ENCODE measurements at places on chromosomes 4 and X. TPM values are rescaled to one million over a fixed set of nuclear protein-coding genes. Genes with fewer than 3 reads are reported as not detected.

DNA sequence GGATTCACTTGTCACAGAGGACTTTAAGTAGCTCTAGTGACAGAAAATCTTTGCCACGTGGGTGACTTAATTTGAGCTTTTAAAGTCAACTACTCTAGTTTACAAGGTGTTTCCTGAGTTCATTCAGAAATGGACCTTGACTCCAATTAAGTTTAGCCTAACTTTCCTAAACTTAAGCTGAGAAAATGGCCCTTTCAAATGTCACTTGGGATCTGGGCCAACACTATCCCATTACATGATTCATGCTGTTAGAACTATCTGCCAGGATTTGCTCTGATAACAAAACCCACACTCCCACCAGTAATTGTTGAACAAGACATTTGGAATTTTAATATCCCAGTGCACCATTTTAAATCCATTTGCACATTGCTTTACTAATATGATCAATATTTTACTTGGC lies 40.8 kb downstream of the C4orf46 start:
- H3K27me3 ChIP-seq, result no peaks in the 10 kb centered on the region
- no peak overlapping the region for H3K27ac ChIP-seq
- peak; percentile 4 for DNase-seq
- H3K36me3 ChIP-seq, result no peaks in the 10 kb centered on the region
- no peaks in the 10 kb centered on the region for H3K4me1 ChIP-seq

DNA sequence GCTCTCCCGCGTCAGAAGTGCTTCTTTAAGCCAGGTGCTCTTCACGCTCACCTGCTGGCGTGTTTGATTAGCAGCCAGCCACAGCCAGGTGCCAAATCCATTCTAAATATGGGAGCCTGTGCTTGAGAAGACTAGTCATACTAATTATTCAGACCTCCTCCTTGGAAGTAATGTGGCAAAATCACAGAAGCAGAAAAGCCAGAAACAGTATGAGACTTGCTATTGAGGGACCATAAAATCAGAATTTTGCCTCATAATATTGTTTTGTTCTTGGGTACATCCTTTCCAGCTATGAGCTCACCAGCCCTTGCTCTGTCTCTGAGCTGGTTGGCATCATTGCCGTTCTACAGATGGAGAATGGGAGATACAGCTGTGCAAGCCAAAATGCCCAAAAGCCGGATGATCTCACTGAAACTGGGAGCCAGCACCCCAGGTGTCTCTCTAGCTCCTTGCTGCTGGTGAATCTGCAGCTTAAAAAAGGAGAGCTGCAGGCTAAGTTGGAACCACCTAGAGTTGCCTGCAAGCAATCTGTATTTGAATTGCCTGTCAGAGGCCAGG lies 205.4 kb downstream of the SHROOM3 start:
- no peaks in the 10 kb centered on the region for H3K4me1 ChIP-seq
- DNase-seq, result no peak
- H3K4me3 ChIP-seq, result no peak overlapping the region
- no peaks in the 10 kb centered on the region for H3K36me3 ChIP-seq

DNA sequence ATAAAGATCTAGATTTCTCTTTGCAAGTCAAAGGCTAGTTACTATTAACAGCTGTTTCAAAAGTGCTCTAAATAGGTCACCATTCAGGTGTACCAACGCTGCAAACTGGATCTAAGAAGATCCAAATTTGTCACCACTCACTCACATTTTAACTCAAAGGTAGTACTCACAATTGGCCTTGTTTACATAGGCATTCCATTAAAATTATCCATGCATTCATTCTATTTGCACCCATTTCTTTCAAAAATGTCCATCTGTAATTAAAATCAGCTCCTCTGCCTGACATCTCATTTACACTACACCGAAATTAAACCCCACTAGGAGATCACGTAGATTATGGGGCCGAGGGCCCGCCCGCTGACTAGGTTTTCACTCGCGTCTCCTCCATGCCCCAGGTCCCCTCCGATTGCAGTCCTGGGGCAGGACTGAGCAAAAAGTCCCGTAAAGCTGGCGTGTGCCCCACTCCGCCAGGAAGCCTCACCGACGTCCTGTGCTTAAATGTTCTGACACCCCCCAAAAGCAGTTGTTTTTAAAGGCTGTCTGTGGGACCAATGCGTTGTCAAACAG lies 1.3 kb upstream of the ING2 start:
- no peaks in the 10 kb centered on the region for H3K27me3 ChIP-seq
- H3K27ac ChIP-seq, result peak overlapping the region; percentile 95
- peak overlapping the region; percentile 92 for H3K4me3 ChIP-seq

The IL13RA1 gene
- 1.8 TPM for total RNA-seq

The CLIC2 gene
- total RNA-seq, result not detected

The DACH2 gene
- 0.11 TPM for total RNA-seq

The POF1B gene
- total RNA-seq, result not detected

The NPFFR2 gene
- total RNA-seq, result 2.1 TPM

The IRAK1 gene
- 13.6 TPM for total RNA-seq

The BEX2 gene
- total RNA-seq, result 45.4 TPM

Data from neural progenitor cell (in vitro differentiated cells).